ENCODE measurements at places on chromosomes 4 and X.

DNA sequence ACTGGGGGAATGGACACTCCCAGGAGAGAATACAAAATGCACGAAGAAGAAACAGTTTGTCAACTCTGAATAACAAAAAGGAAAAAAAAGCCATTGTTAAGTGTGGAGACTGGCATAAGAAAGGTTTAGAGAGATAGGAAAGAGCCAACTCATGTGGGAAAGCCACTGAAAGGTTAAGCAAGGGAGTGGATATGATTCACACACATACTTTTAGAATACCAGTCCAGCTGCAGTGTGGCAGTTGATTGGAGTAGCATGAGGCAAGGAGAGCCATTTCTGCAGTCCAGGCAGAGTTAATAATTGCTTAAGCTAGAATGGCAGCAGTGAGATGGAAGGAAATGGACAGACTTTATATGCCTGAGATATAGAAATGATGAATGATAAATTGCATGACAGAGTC lies 36.9 kb upstream of the ADAD1 start:
- peak; percentile 62 for DNase-seq

DNA sequence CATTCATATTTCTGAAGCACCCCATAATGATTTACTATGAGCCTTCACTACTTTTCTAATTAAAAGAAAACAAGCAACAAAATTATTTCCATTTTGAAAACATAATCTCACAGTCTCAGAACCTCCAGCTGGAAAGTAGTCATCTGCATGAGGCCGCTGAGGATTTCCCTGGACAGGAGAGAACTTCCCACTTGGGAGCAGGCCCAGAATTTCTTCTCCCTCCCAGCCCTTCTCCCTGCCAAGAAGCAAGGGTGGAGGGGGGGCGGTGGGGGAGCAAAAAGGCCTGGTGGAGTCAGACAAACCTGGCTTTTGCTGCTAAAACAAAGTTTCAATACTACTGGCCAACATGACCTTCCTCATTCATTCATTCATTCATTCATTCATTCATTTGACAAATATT lies 167.3 kb downstream of the PJA1 start:
- DNase-seq: peak; percentile 71

DNA sequence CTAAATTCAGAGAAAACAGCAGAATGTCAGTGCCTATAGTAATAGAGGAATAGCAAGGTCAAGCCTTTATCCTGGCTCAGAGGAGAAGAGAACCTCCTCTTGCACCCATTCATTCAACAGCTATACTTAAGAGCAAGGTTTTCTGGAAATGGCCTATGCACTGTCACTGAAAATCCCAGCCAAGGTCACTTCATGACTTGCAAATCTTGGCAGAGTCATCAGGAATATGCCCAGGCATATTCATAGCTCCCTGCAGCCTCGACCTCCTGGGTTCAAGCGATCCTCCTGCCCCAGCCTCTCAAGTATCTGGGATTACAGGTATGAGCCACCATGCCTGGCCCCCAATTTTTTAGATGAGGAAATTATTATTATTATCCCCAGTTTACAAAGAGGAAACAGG lies 35.8 kb upstream of the NOCT start:
- no peak for DNase-seq

- DNase-seq: peak; percentile 21
Observed at GRCh38 chr4:152340818-152341217, 195.1 kb downstream of the FBXW7 start.

DNA sequence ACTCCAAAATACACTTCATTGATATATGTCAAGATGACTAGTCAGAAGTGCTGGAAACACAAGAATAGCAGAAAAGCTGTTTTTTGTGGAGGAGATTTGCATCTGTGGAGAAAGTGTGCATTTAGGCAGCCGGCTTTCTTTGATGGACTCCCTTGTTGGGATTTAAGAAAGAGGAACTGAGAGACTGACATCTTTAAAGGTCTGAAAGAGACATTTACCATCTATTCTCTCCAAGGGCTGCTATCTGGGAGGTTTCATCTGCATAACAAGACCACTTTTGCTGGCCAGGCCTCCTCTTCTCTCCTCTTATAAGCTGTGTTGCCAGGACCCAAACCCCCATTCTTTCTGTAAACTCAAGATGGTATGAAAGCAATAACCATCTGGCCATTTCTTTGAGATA lies 1065.0 kb downstream of the NLGN4X start:
- no peak for DNase-seq

DNA sequence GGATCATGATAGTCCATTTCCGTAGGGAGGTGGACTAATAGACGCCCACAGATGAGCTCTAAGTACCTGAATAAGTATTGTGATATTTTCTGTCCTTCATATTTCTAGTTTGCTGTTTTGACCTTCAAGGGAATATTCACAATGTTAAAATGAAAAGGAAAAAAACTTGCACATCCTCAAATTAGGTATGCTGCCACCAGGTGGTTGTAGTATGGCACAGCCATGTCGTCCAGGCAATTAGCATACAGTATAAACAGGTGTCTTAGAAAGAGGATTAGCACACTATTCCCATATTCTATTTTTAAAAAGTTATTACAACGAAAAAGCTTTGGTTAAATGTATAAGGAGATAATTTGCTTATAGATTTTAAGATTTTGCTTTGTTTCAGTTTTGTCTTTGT lies 802.0 kb downstream of the RPA4 start:
- DNase-seq: peak; percentile 10

GRCh38 chr4:70705183-70706043 lies 16.4 kb upstream of the RUFY3 start:
- peak; percentile 47 for DNase-seq

- no peak for DNase-seq
Observed at GRCh38 chr4:86531440-86531839, 62.7 kb upstream of the PTPN13 start.

DNA sequence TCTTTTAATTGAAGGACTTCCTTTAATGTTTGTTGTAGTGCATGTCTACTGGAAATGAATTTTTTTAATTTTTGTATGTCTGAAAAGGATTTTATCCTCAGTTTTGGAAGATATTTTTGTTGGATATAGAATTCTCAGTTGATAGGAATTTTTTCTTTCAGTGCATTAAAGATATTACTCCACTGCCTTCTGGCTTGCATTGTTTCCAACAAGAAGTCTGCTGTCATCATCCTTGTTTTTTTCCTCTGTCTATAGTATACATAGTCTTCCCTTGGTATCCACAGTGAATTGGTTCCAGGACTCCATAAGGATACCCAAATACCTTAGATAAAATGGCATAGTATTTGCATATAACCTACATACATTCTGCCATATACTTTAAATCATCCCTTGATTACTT lies 33.5 kb downstream of the SCD5 start:
- no peak for DNase-seq

- DNase-seq: no peak
Observed at GRCh38 chr4:38703635-38704034, 39.6 kb downstream of the KLF3 start.

- DNase-seq: no peak
Observed at GRCh38 chr4:121073004-121073435, 685 bp upstream of the NDNF start.

DNA sequence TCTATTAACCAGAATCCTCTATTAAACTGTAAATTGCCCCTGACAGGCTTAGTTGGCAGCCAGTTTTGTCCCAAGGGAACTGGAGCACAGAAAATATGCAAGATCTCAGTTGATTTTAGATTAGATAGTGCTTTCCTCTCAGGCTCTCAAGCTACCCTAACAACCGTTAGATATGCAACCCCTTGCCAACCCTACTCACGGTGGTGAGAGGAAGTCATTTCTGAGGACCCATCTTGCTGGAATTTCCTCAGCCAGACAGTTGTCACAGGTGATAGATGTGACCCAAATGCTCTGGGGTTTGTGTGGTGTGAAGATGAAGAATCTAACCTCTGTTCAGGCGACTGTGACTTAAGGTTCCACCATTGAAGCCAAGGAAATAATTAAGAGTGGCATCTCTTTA lies 447.1 kb downstream of the MID1IP1 start:
- DNase-seq: no peak

GRCh38 chrX:18676470-18676869 lies 4.6 kb upstream of the RS1 start:
- no peak for DNase-seq

DNA sequence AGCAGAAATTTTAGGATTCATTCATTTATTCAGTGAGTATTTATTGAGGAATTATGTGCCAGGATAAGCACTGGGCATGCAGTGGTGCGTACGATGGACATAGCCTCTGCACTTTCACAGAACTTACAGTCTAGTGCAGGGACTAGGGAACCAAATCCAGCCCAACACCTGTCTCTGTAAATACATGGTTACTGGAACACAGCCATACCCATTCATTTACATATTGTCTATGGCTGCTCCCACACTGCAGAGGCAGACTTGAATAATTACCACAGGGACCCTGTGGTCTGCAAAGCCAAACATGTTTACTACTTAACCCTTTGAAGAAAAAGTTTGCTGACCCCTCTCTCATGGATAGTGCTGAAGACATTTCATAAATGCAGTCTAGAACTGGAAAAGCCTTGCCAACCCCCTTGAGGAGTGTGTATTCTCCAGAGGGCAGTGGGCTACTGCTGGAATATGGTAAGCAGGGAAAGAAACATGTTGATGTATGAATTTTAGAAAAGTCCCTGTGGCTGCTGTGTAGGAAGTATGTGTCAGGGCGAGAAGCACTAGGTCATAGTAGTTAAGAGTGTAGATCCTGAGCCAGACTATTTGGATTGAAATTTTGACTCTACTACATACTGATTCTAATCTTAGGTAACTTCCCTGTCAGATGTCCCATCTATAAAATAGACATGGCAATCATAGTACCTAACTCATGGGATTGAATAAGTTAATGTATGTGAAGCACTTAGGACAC lies 75.5 kb downstream of the GALNT7 start:
- no peak for DNase-seq

GRCh38 chr4:52076731-52077130 lies 25.6 kb downstream of the SPATA18 start:
- DNase-seq: no peak

DNA sequence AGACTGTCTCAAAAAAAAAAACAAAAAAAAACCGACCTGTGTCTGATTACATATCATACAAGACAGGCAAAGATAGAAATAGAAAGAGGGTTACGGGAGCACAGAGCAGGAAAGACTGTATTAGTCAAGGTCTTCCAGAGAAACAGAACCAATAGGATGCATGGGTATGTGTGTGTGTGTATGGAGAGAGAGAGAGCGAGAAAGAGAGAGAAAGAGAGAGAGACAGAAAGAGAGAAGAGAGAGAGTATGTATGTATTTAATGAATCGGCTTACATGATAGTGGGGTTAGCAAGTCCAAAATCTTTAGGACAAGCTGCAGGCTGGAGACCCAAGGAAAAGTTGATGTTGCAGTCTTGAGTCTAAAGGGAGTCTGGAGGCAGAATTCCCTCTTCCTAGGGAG lies 7.5 kb upstream of the DDX3X start:
- no peak for DNase-seq

DNA sequence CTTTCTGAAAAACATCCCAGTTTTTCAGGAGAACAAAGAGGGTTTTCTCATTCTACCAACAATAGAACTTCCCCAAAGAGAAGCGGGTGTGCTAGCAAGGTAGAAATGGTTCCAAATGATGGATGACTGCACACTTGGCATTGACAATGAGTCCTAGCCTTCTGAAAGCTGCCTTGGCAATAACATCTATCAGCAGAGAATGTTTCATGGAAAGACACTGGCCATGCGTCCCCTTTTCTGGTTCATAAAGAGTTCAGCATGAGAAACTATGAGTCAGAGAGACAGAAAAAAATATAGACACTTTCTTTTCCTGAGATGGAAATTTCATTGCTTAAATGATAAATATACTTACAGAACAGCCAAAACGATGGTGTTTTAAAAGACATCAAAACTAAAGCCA lies 236.9 kb upstream of the PRKX start:
- DNase-seq: peak; percentile 12

GRCh38 chr4:41144040-41144379 lies 70.3 kb downstream of the APBB2 start:
- no peak for DNase-seq

DNA sequence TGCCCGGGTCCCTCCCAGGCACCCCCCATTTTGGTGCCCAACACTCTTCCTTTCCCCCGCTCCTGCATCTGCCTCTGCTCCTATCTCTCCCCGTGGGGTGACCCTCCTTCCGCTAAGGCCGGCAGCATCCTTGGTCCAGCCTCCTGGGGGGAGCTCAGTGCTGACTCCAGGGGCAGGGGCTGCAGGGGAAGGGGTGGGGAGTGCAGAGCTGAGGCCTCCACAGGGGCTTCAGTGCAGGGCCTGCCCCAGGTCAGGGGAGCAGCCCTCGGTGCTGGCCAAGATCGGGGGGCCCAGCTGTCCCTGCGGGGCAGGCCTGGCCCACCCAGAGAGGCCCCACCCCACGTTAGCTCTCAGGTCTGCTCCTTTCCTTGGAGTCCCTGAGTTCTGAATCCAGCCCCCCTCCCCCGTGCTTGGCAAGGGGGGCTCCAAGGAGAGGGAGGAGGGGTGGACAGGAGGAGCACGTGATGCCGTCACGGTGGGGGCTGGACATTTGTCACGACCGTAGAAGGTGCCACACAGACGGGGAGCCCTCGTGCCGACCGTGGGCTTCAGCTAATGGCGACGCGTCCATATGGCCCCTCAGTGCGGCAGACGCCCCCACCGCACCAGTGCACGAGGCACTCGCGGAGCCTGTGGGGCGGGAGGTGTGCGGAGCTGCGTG lies 63.5 kb upstream of the ADRA2C start:
- DNase-seq: no peak

GRCh38 chr4:2942532-2943363 lies 20.5 kb downstream of the NOP14 start:
- no peak for DNase-seq

DNA sequence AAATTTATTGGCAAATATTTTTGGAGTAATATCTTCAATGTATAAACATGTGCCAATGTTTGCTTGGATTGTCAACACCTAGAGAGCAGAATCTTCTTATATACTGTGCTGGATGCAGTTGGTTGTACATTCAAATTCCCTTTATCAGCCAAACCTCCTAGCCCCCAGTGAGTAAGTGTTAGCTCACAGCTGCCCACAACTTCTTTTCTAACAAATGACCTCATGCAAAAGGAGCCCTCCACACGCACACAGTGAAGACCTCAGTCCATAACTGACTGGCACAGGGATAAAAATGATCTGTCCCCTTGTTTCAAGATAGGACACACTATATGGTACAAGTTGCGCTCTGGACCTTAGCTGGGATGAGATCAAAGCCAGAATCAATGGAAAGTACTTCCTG lies 458.0 kb upstream of the NWD2 start:
- DNase-seq: no peak

- DNase-seq: no peak
Observed at GRCh38 chr4:135269125-135269890, 1067.7 kb upstream of the PABPC4L start.

Measured in stromal cell of bone marrow (primary cell).